ENCODE measurements at places on chromosomes 16 and 17. TPM values are rescaled to one million over a fixed set of nuclear protein-coding genes. Genes with fewer than 3 reads are reported as not detected.

MGAT5B gene
- 2.9 TPM for total RNA-seq

ZNF267 gene
- total RNA-seq: 22.2 TPM

DNA sequence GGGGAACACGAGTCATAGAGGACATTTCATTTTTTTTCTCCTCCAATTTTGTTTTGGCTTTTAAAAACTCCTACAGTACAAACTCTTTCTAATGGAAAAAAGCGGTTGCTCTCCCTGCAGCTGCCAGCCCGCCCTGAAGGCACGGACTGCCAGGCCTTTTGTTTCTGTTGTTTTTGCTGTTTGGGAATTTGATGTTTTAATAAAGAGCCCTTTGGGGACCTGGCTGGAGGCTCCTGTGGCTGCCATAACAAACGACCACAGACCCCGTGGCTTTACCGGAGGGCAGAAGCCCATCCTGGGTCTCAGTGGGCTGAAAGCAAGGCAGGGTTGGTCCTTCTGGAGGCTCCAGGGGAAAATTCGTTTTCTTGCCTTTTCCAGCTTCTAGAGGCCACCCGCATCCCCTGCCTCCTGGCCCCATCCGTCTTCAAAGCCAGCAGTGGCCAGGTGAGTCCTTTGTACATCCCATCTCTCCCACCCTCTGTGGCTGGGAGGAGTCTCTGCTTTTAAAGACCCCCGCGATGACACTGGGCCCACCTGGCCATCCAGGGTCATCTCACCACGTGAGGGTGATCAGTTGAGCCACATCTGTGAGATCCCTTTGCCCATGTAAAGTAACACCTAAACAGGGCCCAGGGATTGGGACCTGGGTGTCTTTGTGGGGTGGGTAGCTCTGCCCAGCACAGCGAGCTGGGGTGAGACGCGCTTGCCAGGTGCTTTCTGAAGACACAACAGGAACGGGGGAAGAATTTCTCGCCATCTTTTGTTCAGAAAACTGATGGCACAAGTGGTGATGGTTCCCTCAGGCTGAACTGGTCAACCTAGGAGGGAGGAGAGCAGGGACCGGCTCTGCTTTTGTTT lies 113.9 kb downstream of the BANP start:
- DNase-seq: no peak

GRCh38 chr16:83245061-83245460 lies 562.7 kb upstream of the HSBP1 start:
- no peak for DNase-seq

GRCh38 chr17:73773702-73774101 lies 129.5 kb upstream of the SDK2 start:
- DNase-seq: no peak

DNA sequence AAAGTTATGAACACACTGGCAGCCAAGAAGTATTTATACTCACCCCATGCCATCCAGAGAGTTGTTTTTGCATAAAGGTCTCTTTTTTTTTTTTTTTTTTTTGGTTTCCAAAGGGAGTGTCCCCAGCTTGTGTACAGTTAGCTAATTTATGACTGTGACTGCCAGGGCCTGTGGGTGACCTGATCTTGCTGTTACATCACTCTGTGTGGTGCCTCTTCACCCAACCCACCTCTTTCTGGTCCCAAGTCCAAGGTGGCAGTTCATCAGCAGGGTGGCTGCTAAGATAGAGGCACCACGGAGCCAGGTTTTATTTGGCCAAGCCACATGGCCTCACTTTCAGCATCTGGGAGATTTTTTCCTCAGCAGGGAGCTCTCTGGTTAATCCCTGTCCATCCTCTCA lies at the start of gene NOS2:
NOS2 (minus strand) TSS at position 8 of the 400 bp plus-strand sequence. CDS start 1,720 bp downstream, outside the sequence.
- no peak for DNase-seq

All from endodermal cell (in vitro differentiated cells).